ENCODE measurements at places on chromosomes 11 and 22.

DNA sequence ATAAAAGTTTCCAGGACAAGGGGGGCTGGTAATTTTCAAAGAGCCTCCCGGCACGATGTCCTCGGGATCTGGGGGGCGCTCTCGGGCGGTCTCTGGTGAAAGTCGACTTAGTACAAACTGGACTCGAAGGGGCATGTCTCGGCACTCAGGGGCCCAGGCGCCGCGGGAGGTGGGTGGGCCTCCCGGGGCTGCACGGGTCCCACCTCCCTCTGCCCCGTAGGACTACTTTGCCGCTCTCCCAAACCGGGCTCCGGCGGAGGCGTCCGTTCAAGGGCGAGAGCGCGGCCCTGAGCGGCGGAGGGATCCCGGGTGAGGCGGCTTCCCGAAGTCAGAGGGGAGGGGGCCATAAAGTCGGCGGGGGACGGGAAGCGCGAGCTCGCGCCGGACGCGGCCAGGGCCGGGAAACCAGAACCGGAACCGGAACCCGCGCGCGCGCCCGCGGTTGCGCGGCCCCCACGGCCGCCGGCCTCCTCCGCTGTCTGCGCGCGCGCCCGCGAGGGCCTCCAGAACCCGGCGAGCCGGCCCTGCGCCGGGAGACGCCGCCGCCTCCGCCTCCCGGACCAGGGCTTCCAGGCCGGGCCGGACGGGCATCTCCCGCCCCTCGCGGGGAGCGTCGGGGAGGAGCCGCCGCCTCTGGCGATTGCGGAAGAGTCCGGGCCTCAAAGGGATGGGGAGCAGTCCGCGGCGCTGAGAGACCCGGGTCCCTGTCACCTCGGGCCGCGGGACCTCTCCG is at the start of gene ARHGEF12:
Gene ARHGEF12 (plus strand): TSS at position 506 of the 733 bp plus-strand sequence. CDS start 831 bp downstream, outside the sequence.
- DNase-seq: peak; percentile 48

DNA sequence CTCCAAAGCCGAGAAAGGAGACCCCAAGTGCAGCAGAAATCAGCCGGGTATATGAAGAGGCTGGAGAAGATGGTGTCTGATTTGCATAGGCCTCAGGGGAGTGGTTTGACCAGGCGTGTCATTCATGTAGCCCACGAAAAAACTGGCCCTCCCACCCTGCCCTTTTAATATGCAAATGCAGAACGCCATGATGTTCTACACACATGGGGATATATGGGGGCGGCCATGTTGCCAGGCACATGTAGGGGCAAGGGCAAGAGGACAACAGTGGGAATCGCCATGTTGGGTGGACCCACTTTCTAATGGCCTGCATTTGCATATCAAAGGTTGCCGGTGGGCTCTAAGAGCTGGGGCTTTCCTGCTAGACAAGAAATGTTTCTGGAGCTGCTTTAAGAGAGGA is 86.4 kb downstream of the ISX start:
- no peak for DNase-seq

- no peak for DNase-seq
Observed at GRCh38 chr22:42461511-42461910, 29.3 kb upstream of the NFAM1 start.

- DNase-seq: no peak
Observed at GRCh38 chr22:49621601-49622210, 206.0 kb downstream of the BRD1 start.

DNA sequence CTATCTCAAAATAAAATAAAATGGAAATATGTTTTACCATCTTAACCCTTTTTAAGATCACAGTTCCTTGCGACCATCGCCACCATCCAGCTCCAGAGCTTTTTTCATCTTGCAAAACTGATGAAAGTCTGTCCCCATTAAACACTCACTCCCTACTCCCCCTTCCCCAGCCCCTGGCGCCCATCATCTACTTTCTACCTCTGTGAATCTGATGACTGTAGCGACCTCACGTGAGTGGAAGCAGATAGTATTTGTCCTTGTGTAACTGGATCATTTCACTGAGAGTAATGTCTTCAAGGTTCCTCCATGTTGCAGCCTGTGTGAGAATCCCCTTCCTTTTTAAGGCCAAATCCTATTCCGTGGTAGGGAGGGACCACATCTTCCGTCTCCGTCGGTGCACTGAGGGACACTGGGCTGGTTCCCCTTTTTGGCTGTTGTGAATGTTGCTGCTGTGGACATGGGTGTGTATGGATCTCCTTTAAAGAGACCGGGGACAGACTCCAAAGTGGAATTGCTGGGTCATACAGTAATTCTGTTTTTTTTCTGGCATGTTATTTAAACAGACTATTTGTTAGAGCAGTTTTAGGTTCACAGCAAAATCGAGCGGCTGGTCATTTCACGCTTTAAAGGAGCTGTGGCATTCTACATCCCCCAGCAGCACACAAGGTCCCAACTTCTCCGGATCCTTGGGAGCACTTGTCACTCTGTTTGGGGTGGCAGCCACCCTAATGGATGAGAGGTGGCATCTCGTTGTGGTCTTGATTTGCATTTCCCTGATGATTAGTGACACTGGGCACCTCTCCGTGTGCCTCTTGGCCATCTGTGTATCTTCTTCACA is 120.0 kb downstream of the KCNQ1 start:
- no peak for DNase-seq

- DNase-seq: no peak
Observed at GRCh38 chr22:17117890-17118289, 3.3 kb downstream of the TMEM121B start.

DNA sequence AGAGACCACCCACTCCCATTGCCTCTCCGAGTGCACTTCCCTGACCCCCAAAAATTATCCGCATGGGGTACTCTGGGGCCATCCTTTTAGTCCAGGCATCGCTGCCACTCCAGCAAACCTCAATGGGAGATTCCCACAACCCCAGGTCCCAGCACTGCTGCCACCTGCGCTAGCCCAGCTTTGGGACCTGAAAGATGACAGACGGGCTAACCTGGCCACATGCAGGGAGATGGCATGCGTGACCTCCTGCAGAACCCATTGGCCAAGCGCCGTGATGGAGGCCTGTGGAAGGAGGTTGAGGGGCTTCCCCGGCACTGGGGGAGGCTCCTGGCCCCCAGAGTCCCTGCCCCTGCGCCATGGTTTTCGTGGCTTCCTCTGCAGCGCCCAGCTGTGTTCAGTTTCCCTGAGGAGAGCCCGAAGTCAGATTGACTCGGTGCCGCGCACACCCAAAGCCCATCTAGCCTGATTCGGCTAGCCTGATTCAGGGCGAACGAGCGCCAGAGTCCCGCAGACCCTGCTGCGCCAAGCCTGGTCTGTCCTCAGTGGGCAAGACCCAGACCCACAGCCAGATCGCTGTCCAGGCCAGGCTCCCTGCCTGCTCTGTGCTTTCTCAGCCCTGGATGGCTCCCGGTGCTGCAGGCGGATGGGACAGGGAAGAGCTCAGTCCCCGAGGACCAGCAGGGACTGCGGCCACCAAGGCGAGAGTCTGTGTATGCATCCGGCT is 751 bp upstream of the WNT7B start:
- DNase-seq: no peak

- no peak for DNase-seq
Observed at GRCh38 chr22:29627196-29627535, 23.7 kb downstream of the NF2 start.

GRCh38 chr11:11163669-11164333 is 189.2 kb downstream of the CSNK2A3 start:
- DNase-seq: no peak

DNA sequence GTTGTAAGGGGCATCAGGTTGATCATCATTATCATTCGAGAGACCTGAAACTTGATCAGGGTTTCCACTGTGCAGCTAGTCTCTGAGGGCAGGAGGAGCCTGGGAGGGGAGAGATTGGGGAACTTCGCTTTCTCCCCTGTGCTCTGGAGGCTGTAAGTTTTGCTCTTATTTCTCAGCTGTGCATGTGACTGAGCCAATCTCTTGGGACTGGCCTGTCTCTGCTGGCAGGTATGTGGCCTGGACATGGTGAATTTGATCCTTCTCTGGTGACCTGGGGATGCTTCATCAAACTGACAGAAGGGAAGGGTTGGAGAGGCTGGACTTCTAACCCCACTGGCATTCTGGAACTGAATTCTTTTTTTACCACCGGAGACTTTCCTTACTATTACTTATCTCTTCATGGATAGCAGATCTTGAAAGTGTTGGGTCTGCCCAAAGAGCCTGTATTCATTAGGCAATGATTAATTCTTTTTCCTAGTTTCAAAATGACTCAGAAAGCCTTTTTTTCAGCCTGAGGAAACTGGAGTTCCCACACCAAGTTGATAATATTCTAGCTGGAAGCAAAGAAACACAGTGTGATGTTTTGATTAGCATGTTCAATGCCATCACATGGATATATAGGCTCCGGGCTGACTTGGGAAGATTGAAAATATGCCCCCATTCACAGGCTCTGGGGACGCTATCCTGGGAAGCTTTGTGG is 36.5 kb downstream of the TSPAN18 start:
- DNase-seq: no peak

GRCh38 chr11:20670932-20671403 is 1.6 kb downstream of the NELL1 start:
- DNase-seq: no peak

- DNase-seq: no peak
Observed at GRCh38 chr11:35323076-35323868, 96.1 kb downstream of the SLC1A2 start.

DNA sequence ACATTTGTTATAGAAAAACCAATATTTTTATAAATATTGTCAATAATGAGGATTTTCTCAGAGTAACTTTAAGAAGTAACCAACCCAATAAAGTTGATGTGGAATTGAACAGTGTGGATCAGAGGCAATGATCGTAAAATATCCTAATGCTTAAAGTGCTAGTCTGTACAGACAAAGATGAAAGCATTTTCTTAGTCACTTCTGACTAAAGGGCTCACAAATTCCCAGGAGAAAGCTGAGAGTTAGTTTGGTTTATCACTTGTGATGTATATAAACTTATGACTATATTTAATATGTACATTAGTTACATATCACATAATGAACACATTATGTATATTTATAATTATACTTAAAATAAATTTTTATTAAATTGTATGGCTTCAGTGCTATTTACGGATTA is 25.4 kb upstream of the DDI1 start:
- DNase-seq: no peak

GRCh38 chr11:73334384-73335203 is 26.5 kb downstream of the ARHGEF17 start:
- no peak for DNase-seq

DNA sequence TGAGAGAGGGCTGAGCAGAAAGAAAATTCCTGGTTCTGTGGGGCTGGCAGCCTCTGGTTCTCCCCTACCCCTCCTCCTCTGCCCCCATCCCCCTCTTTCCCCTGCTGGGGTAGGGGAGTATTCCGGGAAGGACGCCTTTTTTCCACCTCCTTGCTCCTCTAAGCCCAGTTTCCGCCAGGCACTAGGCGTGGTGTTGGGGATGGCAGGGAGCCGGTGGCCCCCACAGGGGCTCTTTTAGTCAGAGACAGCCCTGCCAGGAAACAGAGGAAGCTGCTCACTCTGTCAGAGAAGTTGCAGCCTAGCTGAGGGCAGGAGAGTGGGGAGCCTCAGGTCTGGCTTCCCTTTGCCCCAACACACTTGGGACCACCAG is 15.6 kb upstream of the ARHGEF17 start:
- no peak for DNase-seq

DNA sequence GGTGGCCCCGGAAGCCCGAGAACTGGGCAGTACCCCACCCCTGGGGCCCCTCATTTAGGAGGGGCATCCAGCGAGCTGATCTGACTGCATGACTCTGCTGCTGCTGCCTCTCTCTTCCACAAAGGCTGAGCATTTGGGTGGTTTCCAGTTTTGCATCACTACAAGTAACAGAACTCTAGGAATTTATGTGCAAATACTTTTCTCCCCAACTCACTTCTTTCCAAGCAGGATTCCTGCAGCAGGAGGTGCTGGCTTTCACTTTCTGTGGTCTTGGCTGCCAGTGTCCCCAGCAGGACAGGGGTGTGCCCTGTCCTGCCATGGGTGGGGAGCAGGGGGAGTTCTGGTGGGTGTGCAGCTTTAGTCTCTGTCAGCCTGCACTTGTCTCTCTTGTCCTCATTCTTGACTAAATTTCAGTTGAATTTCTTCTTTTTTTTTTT is 21.2 kb downstream of the UPB1 start:
- no peak for DNase-seq
